ENCODE measurements at places on chromosomes 5 and 9.

DNA sequence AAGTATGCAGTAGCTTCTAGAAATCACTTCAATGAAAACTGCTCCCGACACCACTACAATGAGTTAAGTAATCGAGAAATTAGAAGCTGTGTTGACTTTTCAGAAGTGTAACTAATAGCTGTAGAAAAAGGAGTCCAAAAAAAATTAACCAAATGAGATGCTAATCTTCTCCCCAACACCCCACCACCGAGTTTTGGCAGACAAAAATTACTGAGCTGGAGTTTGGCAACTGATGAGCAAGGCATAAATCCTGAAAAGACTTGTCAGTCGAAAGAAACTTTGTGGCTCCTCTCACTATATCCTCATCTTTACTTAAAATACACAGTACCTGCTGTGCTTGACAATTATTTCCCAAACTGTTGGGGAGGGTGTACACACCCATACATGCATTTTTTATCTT, 191.9 kb downstream of the EBF1 start:
- DNase-seq: no peak

DNA sequence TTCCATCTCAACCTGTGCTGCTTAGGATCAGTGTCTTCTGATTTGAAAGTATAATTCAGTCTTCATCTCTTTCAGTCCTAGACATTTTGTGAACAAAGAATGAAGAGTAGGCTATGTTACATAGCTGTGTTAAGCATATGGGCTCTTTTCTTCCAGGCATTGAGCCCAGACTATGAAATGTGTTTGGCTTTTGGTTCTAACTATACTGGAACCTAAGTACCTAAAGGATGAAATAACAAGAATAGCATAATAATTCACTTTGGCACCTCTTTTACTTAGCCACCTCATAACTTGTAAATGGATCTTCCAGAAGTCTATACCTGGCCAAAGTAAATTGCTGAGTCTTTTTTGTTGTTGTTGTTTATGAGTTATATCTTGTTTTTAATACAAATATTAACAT, 71.4 kb downstream of the SLF1 start:
- DNase-seq: no peak

- DNase-seq: no peak
These were observed 8.3 kb downstream of the CAMK4 start for GRCh38 chr5:111232311-111233051.

DNA sequence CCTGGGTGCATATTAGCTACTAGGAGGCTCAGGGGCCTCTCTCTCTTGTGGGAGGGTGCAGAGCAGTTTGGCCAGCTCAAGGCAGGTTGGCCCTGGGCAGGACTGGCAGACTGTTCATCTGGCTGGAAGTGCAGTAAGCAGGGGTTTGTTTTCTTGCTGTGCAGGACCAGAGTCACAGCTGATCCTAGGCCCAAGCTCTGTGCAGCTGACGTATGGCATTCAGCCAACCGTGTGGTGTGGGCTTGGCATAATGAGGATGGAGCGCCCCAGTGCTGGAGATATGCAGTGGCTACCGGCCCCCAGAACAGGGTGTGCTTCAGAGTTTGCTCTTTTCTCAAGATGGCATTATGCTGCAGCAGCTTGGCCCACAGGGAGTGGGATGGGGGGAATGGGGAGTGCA, 31.0 kb upstream of the PHF24 start:
- no peak for DNase-seq

DNA sequence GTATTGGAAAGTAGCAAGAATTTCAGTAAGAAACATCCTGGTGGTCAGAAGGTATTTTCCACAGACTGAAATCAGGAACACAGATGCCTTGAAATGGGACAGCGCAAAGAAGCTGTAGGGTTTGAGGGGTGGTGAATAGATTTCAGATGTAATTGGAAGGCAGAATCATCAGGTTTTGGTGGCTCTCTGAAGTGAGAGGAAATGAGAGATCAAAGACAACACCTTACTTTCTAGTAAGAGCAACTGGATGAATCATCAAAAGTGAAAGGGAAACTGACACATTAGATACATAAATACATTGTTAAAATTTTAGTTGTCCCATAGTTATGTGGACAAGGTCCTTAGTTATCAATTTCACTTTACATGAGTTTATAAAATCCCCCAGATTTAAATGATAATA, 188.2 kb upstream of the SLC27A6 start:
- no peak for DNase-seq

DNA sequence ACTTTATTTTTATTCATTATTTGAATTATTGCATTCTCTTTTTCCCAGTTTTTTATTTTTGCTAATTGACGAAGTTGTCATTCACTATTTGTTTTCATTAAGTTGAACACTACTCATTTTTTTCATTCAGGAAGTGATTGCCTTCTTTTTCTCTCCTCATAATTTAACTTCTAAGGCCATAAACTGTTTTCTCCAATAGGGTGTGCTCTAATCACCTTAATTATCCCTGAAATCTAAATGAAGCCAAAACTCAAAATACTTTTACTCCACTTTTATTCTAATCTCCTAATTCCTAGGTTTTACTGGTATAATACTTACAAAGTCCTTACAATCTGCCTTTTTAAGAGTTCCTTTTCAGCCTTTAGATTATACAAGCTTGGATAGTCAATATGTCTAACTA, 2.9 kb upstream of the OR13C2 start:
- DNase-seq: no peak

GRCh38 chr5:67010684-67011409, 185.8 kb downstream of the CD180 start:
- DNase-seq: no peak

DNA sequence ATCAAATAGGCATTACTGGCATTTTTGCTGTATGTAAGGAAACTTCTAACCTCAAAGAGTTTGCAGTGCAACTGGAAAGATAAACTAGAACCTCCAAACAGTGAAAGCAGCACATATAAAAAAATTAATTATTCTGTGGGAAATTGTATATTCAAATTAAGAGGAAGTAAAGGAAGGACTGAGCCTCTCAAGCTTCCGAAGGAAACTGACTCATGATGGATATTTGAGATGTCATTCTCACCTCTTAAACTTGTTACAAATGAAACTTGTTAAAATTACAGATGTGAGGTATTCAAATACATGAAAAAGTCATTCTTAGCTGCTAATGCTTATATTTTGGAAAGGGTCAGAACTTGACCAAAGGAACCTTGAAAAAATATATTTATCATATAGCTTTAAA, 538.7 kb downstream of the PDE4D start:
- DNase-seq: no peak

DNA sequence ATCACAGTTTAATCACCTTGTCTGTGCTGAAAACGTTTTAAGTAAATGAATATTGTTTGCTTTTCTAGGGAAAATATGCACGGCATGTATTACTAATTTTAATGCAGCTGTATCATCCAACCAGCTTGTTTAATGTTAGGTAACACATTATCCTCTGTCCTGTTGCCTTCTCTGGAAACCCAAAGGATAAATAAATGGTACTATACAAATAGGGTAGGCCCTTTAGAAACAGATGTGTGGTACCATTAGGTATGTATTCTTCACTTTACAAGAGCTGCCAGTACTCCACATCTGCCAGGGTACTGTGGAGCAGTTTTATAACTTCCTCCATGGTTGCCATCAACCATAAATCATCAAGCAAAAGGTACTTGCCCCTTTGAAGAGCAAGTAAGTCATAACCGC, 42.9 kb downstream of the FAF2 start:
- no peak for DNase-seq

DNA sequence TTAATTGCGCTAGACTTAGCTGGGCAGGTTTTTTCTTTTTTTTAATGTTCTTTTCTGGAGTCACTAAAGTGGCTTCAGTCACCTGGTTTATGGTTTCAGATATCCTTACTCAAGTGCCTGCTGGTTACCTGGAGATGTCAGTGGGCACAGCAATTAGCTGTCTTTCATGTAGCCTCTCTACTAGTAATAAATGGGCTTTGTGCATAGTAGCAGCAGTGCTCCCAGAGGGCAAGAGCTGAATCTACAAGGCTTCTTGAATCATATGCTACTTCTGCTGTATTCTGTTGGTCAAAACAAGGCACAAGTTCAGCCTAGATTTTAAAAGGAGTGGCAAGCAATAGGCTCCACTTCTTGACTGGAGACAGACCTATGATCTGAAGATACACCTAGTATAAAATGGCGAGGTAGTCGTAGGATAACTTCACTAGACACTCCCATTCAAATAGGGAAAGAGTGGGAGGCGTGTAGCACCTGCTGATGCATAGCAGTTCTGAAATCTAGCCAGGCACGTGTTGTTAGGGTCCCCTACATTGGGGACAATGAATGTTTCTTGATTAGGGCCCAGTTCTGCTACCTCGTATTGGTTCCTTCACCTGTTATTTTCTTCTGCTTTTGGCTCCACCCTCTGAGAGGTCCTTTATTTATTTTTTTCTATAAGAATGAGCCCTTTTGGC, 7.0 kb downstream of the SCAMP1 start:
- DNase-seq: no peak

DNA sequence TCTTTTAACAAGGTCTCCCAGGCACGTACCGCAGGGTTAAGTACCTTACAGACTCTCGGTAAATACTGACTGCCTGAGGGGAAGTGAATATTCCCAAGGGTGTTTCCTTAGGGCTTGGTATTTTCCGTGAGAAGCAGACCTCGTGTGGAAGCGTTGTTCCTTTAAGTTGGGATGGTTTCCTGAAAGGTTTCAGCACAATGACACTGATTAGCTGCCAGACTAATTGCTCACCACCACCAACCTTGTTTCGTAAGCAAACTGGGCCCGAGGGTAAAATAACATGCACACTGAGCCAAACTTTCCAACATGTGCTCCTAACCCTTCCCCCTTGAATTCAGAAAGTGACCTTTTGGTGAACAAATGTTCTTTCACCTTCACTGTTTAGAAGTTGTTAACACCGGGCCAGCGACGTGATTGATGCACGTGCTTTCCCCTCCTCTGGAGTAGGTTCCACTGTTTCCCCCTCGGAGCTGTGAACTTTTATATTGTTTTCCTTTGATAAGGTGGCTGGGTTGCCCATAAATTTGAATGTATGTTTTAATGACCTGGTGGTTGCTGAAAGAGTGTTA, 128.1 kb upstream of the RPS23 start:
- DNase-seq: peak; percentile 60

- no peak for DNase-seq
These were observed 5.2 kb downstream of the MEF2C start for GRCh38 chr5:88877826-88878225.

DNA sequence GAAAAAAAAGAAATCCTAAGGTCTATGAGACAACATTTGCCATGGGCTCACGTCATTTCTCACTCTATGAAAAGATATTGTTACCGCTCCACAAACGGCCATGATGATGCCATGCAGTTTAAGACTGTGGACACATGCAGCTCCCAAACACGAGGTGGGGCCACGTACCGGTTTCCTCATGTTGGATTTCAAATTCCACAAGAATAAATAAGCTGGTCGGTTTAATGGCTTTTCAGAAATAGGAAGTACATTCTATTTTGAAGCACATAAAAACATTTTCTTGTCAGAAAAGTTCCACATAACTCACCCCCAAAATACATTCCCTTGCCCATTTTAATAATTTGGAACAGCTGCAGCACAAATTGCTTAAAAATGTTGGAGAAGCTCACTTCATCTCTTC, 130.6 kb downstream of the MYO10 start:
- no peak for DNase-seq

DNA sequence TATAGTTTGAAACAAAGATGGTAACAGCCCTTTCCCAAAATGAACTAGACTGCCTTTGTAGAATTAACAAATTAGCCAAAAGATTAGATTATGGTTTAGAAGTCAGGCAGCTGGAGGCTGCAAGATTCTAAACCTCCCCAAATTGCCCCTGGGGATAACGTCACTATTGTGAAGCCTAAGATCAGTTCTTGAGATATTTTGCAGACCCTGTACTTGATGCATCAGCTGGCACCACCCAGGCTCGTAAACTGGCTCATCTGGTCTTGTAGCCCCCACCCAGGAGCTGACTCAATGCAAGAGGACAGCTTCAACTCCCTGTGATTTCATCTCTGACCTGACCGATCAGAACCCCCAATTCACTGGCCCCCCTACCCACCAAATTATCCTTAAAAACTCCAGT, 4.2 kb upstream of the SOWAHA start:
- DNase-seq: no peak

DNA sequence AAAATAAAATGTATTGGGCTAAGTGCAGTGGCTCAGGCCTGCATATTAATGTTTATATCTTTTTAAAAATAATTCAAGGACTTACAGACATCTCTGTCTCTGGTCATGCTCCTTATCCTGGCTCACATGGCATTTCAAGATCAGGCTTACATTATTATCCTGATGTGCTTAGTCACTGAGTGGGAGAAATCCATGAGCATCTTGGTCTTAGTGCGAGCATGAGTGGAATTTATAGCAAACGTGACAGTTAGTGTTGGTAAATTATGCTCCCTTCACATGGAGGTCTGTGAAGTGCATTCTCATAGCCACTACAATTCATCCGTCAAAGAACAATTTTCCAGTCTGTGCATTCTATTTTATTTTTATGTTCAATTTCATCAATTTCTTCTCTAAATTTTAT, 237.8 kb upstream of the EDIL3 start:
- DNase-seq: no peak

DNA sequence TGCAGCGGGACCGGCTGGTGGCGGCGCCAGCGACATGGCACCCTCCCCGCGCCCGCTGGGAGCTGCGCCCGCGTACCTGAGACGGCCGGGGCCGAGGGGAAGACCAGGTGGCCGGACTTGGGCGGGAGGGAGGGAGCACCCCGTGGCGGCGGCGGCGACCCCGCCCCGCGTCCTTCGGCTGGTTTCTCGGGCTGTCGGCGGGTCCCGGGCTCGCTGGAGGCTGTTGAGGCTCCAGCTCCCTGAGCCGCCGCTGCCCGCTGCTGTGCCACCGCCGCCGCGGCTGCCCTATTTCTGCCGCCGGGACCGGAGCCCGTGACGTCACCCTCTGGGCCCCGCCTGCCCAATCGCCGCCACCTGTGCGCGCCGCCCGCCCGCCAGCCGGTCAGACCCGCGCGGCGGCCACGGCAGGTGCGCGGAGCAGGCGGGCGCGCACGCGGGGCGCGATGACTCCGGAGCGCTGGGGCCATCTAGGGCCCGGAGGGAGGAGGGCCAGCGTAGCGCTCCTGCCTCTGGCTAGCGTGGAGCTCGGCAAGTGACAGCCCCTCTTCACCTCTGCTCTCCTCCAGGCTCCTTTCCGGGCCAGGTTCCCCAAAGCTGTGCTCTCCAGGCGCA, at the start of gene FSTL4:
FSTL4 (minus strand) TSS at position 293 of the 612 bp plus-strand sequence.
- peak; percentile 55 for DNase-seq

DNA sequence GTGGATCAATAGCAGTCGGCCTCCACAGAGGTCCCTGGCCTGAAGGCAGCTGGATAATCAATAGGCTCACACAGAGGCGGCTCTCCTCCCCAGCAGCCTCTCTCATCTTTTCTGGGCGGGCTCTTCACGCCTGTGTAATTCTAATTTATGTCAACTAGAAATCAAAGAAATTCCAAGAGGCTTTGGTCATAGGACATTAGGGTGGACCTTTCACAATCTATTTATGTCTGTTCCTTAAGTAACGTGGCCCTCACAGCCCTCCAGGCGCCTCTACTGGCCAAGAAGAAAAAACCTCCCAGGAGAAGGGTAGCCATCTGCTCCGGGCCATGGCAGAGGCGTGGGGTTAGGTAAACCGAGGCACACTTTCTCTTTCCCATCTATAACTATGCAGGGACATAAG, 205.1 kb upstream of the EFNA5 start:
- DNase-seq: peak; percentile 13

- no peak for DNase-seq
These were observed 279.2 kb downstream of the DMAC1 start for GRCh38 chr9:7520396-7520795.

GRCh38 chr9:84589542-84589941, 80.0 kb upstream of the NTRK2 start:
- no peak for DNase-seq

GRCh38 chr5:71651579-71651978, 64.4 kb downstream of the MCCC2 start:
- no peak for DNase-seq
